CD4-positive, alpha-beta T cell treated with Interleukin-4 for 1 hour (primary cell): ENCODE measurements at places on chromosomes 11 and 22.

DNA sequence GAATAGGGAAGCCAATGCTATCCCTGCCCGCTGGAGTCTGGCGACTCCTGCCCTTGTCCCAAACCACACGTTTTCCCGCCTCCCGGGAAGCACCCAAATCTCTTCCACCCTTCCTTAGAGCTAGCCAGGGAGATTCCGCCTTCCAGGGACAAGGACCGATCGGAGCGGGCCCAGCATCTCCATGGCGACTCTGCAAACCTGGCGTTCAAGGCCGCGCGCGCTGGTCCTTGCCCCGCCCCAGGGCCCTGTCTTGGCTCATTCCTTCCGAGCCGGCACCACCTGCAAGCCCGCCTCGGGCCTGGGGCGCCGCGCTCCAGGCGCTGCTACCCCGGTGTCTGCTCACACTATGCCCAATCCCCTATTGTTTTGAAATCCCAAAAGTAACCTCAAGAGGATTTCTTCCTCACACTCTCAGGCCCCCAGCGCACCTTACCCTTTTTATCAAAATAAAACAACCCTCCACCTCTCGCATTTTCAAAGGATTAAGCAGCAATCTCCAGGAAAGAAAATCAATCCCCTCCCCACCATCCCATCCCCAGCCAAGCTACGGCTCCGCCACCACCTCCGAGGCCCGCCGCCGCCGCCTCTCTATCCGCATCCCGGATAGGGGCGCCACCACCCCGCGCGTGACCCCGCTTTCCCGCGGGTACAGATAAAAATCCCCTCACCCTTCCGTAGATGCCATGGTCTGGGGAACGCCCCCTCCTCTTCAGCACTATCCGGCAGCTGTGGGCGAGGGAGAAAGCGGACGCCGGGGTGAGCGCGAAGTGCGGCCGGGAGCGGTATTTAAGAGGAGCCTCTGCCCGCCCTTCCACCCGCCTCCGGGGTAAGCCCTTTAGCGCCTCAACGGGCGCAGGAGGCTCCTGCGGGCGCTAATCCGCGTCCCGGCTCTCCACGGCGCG lies 825 bp downstream of the SLC1A2 start:
- DNase-seq = no peak

GRCh38 chr11:120773501-120774031 lies 250.3 kb upstream of the TBCEL start:
- no peak for DNase-seq

DNA sequence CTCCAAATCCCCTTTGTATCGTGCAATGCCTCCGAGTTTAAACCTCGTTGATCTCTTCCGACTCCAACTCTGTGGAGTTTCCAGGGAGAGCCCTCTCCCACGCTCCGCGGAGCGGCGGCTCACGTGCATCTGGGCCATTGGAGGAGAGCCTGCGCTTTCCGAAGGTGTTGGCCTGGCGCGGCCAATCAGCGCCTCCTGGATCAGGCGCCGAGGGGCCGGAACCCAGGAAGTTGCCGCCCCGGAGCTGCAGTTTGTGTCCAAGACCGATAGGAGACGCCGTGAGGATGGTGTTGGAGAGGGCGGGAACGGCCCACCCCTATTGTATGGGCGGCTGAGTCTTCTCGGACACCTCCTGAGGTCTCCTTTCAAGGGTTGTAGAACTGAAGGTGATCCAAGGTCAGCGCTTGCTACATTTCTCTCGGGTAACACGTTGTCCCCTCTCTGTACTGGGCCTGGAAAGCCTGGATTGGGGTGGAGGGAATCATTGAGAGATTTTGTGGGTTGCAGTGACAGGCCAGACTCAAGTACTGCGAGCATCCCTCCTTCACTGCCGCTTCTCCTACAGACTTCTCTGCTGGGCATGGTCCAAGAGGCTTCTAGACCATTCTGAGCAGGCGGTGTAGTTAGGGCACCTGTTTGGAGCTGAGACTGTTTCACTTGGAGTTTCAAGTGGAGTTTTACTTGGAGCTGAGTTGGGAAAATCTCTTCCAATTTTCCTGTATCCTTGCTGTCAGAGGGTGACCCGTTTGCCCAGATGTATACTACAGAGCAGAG lies 1.7 kb downstream of the ADAMTS15 start:
- DNase-seq = no peak

GRCh38 chr11:14980854-14981253 lies 8.7 kb upstream of the CALCA start:
- DNase-seq = no peak

- DNase-seq = no peak
These were observed 29.6 kb downstream of the IRAG1 start for GRCh38 chr11:10663990-10664389.

DNA sequence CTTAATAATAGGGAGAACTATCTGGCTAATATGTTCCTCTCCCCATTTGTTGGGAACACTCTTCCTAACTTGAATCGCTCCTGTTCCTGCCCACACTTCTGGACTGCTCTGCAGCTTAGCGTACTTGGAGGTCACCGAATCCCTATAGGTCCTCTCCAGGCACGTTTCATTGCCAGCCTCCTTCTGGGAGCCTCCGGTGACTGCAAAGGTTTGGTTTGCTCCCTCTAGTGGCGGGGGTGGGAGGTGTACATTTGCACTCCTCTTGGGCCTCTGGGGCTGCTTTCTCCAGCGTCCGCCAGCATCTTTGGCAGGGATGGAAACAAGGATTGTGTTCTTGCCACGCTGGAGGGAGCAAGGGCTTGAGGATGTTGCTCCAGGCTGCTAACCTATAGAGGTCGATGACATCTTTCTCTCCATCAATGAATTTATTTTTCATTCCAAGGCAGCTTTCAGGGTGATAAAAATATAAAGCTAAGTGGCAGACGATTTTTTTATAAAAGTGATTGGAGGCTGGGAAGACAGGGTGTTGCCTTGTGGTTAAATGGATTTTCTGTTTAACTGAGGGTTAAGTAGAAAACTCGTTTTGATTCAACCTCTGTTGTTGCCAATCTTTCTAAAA lies 48.7 kb downstream of the TSPAN18 start:
- peak; percentile 45 for DNase-seq

GRCh38 chr11:121467471-121467870 lies 14.7 kb upstream of the SORL1-AS1 start:
- DNase-seq = no peak

DNA sequence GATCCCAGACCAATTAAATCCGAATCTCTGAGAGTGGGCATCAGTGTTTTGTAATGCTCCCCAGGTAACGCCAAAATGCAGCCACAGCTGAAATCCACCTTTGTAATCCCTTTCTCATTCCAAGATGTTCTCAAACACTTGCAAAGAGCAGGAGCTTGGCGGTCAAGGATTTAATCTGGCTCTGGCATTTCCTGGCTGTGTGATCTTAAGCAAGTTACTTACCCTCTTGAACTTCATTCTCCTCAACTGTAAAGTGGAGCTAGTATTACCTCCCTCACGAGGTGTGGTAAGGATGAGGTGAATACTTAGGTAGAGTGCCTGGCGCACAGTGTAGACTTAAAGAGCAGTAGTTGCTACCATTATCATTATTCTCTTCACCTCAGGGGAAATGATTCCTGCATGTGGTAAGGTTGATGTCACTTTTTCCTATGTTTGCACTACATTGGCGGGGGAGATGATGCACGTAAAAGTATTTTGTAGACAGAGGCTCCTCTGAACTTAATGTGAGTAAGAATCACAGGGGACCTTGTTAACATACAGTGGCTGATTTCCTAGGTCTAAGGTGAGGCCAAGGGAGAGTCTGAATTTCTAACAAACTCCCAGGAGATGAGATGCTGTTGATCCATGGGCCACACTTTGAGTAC lies 210.4 kb upstream of the PITPNB start:
- DNase-seq = no peak

DNA sequence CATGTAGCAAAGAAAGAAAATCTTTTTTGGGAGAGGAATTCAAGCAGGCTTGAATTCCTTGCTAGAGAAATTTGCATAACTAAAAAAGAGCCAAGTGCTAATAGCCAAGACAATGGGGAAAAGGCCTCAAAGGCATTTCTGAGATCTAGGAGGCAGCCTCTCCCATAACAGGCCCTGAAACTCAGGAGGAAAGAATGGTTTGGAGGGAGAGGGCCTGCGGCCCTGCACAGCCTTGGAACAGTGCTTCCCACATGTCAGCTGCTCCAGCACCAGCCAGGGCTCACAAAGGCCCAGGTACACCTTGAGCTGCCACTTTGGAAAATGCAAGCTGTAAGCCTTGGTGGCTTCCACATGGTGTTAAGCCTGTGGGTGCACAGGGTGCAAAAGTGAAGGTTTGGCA lies 55.5 kb upstream of the TSPAN18 start:
- DNase-seq = no peak

GRCh38 chr11:34641456-34641855 lies 20.6 kb downstream of the EHF start:
- DNase-seq = no peak

DNA sequence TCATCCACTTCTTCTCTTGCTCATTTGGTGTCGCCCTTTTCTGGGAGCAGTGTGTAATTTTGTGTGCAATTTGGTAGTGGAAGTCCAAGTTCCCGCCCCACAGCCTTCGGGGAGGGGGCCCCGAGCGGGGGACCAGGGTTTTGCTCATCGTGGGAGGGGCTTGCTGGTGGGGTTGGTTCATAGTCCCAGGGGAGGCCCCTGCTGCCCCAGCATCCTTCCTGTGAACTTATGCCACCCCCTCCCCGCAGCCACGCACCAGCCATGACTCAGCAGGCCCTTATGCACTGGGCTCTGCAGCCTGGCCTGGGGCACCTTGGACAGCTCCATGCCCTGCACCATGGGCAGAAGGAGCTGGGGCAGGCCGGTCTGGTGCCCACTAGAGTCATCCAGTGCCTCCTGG lies 1183.6 kb downstream of the BRD1 start:
- no peak for DNase-seq

GRCh38 chr22:35838855-35839576 lies 121.3 kb downstream of the APOL5 start:
- no peak for DNase-seq

- no peak for DNase-seq
These were observed 4.7 kb downstream of the HEPHL1 start for GRCh38 chr11:94025690-94026394.

- peak; percentile 55 for DNase-seq
These were observed 7.7 kb downstream of the LHFPL7 start for GRCh38 chr22:24938741-24939341.

DNA sequence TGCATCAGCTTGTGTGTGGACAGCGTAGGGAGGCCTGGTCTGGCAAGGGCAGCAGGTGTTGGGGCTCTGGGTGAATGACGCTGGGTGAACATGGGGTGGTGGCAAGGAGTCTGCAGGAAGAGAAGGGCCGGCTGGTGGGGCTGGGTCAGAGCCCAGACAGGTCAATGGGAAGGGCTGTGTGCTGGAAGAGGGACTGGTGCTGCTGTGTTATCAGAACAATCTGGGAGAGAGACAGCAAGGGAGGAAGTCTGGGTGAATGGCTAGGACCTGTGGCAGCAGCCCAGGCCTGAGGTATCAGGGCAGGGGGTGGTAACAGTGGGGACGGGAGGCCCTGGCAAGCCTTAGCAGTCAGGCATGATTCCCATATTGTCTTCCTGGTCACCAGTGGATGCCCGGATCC lies 206.7 kb downstream of the SNX19 start:
- DNase-seq = no peak

DNA sequence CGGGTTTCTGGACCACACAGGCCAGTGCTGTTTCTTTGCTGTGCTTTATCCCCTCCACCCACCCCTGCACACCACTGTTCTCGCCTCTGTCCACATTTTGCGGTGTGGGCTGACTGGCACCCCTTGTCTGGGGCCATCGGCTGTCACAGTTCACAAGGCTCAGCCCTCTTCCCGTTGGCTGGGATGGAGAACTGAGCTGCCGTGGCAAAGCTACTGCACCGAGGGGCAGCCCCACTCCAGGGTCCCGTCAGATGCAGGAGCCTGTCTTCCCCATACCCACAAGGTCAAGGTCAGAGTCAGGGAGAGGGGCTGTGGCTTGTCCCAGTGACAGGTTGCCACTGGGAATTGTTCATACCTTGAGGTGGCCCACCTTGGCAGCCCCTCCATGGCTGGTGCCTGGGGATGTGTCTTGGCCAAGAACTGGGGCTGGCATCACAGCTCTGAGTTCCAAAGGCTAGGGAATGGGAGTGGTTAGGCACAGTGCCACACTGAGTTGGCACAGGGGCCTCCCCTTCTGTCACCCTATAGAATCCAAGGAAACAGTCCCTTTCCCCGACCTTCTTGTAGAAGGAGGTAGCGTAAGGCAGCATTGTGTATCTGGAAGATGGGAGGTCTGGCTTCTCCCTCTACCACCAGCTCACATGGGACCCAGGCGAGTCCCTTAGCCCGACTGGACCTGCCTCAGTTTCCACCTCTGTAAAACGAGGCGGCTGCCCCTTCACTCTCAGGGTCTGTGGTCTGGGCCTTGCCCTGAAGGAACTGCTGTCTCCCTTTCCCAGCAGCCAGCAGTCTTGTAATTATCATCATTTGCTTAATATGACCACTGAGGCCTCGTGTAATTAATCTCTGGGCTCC lies 3.4 kb downstream of the GRK2 start:
- no peak for DNase-seq

DNA sequence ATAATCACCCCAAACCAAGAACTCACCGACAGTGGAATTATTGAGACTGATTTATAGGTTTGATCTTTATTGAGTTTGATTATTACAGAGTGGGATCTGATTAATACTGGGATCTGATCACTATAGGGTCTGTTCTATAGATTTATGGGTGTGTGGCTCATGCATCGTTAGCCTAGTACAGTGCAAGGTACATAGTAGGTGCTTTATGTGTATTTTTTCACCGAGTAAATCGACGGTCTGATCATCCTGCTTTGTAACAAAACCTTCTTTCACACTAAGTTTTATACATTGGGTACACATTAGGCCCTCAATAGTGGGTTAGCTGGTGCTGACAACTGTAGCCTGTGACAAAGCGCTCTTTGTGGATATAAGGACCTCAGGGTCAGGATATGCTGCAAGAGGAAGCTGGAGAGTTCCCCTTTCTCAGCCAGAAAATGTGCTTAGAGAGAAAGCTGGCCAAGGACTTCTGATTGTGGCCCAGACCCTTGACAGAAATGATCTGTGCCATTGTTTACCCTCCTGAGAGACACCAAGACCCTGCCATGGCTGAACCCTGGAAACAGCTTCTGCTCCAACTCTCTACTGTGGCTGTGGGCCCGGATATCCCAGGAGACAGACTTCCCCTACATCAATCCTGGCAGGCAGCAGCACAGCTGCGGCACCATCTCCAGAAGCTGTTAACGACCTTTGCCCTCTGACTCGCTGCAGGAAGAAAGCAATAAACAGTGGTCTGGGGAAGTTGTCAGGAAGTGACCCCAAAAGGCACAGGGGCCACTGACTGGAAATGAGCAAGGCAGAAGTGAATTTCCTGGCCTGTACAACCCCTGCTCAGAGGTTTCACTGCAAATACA lies 16.1 kb upstream of the TPP1 start:
- no peak for DNase-seq

DNA sequence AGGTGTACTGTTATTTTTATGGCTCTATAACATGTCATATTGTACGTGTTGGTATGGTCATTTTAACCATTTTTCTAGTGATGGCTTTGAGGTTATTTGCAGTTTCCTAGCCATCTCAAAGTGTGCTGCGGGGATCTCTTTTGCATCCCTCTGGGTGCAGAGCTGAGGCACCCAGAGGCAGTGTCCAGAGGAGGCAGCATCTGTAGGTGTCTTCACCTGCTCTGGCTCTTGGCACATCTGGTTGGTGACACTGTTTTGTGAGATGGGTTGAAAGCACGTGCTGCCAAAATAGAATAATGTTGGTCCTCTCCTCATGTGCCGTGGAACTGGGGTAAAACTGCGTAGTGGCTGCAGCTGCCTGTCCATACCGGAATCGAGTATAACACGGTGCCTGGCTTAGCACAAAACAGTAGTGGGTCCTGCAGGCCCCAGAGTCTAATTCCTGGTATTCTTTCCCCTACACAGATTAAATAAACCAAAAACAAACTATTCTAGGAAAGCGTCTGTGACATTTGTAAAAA lies 12.9 kb downstream of the NEAT1 start:
- no peak for DNase-seq
